ENCODE measurements at places on chromosomes 7 and 10.

DNA sequence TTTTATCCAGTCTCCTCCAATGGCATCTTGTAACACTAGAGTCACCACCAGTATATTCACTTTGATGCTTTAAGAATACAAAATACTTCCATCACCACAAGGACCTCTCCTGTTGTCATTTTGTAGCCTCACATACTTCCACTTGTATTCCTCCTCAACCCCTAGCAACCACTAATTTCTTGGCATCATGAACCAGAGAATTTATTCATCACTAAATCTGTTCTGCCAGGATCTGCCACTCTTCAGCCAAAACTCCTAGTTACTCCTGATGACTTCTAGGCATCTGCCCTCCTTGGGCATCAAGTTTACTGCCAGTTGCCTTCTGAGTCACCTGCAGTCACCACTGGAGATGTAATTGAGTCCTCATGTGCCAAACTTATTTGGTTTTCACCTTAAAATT is 906.8 kb downstream of the CNTNAP2 start:
- no peak for DNase-seq

DNA sequence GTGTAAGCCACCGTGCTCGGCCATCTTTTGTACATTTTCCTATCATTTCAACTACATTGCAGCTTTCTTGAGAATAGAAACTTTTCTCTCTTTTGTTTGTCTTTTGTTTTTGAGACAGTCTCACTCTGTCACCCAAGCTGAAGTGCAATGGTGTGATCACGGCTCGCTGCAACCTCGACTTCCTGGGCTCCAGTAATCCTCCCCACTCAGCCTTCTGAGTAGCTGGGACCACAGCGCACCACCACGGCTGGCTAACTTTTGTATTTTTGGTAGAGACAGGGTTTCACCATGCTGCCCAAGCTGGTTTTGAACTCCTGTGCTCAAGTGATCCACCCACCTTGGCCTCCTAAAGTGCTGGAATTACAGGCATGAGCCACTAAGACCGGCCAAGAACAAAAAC is 31.3 kb upstream of the DAGLB start:
- no peak for DNase-seq

DNA sequence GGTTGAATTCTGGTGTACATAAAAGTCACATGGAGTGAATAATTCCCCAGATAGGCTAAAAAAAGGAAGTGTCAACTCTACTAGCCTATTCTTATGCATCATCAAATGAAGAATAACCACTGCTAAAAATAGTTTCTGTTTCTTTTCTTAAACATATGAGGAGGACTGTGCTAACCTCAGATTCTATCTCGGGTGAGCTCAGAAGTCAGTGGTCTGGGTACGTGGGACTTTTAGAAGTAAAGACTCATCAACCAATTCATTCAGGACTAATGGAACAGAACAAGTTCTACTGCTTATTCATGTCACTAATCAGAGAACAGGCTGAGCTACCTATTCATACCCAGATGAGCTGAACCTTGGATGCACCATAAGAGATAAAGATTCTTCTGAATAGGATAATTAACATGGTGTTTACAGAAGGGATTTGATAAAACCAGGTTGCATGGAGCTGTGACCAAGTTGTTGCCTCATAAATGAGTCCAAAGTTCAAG is 9.5 kb upstream of the ASAH2 start:
- no peak for DNase-seq

DNA sequence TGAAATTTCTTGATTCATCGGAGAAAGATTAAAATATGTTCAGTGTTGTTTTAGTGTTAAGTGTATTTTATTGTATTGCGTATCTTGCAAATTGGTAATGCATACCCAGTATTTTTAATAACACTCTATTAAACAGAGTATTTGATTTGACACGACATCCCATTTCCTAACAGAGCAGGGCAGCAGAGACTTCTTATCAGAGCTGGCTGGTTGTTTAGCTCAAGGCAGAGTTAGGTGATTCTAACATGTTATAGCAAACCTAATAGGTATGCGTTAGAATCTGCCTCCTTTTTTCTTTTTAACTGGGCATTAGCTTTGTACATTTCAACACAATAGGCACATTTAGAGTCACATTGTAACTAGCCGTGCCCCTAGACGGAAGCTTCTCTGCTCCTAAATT is 57.1 kb upstream of the CELF2 start:
- no peak for DNase-seq
